Neural crest cell (in vitro differentiated cells): ENCODE measurements at places on chromosomes 2 and 18. TPM values are rescaled to one million over a fixed set of nuclear protein-coding genes. Genes with fewer than 3 reads are reported as not detected.

Gene AQP4
- not detected in 2 replicates for total RNA-seq

Gene TPRKB
- 44.2 and 46.2 TPM in 2 replicates for total RNA-seq

DNA sequence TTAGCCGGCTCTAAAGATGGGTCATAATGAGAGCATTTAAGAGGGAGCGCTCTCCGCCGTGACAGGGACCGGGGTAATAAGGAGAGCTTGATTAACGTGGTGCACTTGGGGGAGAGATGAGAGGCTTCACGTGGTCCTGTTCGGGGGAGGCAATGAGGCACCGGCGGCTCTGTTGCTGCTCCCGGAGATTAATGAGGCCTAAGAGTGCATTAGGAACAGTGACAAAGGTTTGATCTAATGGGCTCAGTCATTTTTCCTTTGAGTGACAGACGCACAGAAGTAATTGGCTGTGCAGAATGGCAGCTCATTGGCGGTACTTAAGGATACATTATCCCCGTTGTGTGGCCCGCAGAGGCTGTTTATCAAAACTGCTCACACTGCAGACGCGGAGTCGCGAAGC, 250.7 kb downstream of the GBX2 start:
- peaks cover 7% of the 10 kb centered on the region for H3K4me1 ChIP-seq
- no peak for DNase-seq
- no peak overlapping the region for H3K4me3 ChIP-seq
- peaks cover 50% of the 10 kb centered on the region for H3K36me3 ChIP-seq

- H3K27ac ChIP-seq: no peak overlapping the region
- H3K4me3 ChIP-seq: no peak overlapping the region
- H3K4me1 ChIP-seq: peaks cover 3% of the 10 kb centered on the region
- no peaks in the 10 kb centered on the region for H3K27me3 ChIP-seq
Observed at GRCh38 chr2:212194396-212194795, 344.2 kb downstream of the ERBB4 start.

- no peak overlapping the region for H3K4me3 ChIP-seq
- no peak for DNase-seq
- no peaks in the 10 kb centered on the region for H3K4me1 ChIP-seq
- no peaks in the 10 kb centered on the region for H3K27me3 ChIP-seq
- H3K27ac ChIP-seq: no peak overlapping the region
Observed at GRCh38 chr18:64882896-64883295, 734.0 kb upstream of the LINC00305 start.

- H3K27me3 ChIP-seq: peaks cover 4% of the 10 kb centered on the region
- no peak overlapping the region for H3K4me3 ChIP-seq
- H3K36me3 ChIP-seq: peaks cover 3% of the 10 kb centered on the region
- peak overlapping the region; percentile 52 for H3K27ac ChIP-seq
- no peak for DNase-seq
Observed at GRCh38 chr2:18046558-18047212, 168.2 kb downstream of the KCNS3 start.
